ENCODE measurements at places on chromosomes 4 and X. TPM values are rescaled to one million over a fixed set of nuclear protein-coding genes. Genes with fewer than 3 reads are reported as not detected.

DNA sequence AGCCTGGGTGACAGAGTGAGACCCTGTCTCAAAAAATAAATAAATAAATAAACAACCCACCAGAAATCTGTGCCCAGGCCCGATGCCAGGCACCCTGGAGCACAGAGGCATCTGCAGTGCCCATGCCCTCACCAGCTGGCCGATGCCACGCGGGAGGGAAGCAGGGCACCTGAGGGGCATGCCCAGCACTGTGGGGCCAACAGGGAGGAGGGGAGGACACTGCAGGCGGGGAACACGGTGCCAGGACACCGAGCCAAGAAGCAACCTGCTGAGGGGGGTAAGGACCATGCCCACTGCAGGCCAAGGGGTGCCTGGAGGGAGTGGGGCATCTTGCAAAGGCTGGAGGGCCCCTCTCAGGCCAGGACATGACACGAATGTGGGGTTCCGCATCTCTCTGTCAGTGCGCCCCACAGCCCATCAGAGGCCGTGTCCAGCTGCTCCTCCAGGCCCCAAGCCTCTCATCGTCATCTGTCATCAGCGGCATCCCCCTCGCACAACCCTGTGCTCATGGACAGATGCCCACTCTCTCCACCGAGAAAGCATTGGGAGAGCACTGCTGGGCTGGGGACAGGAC lies 13.3 kb upstream of the DUSP9 start:
- DNase-seq, result no peak

- no peak for DNase-seq
Measured at GRCh38 chr4:7307394-7308099, 115.2 kb downstream of the SORCS2 start.

DNA sequence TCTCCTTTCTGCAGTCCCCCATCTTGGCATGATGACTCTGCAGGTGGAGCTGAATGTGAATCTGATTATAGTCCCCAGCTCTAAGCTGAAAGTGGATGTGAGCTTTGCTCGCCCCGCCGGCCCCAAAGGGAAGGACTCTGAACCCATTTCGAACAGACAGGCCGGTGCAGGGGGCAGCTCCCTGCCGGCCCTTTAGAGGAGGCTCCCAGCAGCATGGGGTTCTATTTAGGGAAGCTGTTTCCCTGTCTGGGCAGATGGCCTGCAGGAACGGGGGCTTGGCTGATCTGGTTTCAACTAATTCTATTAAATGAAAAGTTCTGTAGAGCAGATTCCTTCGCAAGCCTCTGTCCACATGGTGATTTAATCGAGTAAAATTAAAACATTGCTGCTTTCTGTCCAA lies 104.8 kb upstream of the MSX1 start:
- DNase-seq, result no peak

DNA sequence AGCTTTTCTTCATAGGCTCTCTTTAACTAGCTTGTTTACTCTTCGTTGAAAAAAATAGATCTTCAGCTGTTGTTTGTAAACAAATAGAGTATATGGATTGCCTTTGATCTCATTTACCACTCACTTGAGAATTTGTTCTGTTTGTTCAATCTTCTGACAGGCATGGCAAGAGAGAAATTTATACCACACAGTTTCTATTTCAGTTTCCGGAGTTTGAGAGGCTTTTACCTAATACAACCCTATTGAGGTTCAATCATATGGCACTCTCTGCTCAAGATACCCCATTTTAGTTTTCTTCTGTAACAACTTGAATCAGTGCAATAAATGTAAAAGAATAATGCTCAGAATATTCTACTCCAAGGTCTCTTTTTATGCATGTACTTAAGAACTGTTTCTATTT lies 148.0 kb downstream of the EMCN start:
- no peak for DNase-seq

DNA sequence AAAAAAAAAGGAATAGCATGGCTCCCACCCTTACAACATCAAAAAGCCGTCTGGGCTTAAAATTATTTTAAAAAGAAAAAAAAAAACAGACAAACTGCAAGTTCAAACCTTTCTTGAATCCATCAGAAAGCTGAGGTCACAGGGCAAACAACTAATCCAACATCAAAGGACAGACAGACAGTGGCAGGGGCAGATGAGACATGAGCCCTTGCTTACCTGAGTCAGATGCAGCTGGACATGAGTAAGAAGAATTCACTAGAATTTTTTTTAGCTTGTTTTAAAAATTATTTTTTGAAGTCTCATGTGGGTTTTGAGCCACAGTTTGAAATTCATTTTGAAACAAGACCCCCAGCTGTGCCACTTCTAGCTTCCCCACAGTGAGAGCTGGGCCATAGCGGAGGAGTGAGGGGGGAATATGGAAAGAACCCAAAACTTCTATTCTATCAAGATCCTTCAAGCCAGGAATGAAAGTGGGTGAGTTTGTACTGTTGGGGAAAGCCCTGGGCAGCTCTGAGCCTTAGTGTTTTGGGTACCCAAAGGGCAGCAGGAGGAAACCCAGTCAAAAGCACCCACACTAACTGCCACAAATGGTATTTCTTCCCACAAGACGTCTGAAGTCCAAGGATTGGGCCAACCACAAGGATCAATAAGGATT lies 111.4 kb downstream of the ATXN3L start:
- DNase-seq, result no peak

PRRG1 gene
- 15.0 TPM for total RNA-seq

CNKSR2 gene
- 0.32 TPM for total RNA-seq

All from colonic mucosa (tissue), 4 donors.